ENCODE measurements at places on chromosomes 7 and 10.
A peak's percentile ranks its signal among the peaks of the same experiment; 100 is the strongest.

- DNase-seq = no peak
Measured at GRCh38 chr7:134720091-134720935, 59.1 kb upstream of the CALD1 start.

- peak; percentile 92 for DNase-seq
Measured at GRCh38 chr10:80498833-80499741, 38.6 kb upstream of the SH2D4B start.

DNA sequence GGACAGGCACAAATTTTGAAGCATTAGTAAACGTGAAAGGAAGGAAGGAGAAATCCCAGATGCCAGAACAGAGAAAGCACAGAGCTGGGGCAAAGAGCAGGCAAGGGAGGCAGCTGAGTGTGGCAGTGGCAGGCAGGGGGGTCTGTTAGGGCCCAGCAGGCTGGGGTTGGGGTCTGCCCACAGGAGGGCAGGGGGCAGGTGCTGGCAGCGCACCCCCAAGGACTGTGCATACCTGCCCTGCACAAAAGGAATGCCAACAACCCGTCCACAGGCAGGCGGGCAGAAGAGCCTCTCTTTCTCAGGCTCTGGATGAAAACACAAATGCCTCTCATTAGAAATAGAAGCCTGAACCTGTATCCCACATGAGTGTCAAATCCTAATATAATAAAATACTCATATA, 552.3 kb downstream of the PTPRN2 start:
- DNase-seq = no peak

DNA sequence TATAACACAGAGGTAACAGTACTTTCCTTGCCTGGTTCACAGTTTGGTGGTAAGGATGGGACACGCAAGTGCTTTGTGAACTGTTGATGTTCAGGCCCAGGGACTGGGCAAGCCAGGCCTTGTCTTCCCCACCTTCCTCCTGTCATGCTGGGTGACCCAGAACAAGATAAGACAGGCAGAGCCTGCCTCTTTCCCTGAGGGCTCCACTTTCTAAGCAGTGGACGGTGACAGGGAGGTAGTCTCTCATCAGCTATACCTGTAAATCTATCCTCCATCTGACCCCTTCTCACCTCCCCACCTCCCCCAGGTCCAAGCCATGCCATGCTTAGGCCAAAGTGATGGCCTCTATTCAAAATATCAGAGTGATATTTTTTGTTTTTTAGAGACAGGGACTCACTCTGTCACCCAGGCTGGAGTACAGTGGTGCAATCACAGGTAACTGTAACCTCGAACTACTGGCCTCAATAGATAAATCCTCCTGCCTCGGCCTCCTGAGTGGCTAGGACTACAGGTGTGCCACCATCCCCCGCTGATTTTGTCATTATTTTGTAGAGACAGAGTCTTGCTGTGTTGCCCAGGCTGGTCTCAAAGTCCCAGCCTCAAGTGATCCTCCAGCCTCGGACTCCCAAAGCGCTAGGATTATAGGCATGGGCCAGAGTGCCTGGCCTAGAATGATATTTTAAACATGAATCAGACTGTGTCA, 42.8 kb downstream of the PDLIM1 start:
- no peak for DNase-seq

DNA sequence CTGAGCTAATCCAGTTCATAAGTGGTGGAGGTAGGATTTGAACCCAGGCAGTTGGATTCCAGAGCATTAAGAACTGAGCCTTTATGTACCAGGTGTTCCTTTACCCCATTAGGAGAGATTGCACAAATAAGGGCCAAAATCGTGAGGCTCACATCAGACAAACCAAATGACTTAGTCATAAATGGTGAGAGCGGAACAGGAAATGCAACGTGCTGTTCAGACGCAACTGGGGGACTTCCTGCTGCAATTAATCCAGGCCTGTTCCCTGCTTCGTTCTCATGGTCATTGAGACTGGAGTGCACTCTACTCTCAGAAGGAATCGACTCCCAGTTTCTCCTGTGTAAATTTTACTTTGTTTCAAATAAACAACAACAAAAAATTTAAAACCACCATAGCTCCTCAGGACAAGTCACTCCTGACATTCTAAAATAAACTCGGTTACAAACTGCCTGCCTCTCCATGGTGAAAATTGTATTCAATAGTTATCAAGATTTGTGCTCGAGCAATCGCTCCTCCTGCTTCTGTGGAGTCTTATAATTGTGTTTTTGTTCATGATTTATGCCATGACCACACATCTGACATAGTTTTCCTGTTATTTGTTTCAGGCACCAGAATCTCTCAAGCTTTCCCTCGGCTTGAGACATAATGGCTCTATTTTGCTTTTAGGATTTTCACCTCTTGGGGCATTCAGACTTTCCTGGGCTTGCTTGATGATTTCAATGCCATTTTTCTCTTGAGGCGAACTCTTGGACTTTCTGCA, 115.3 kb upstream of the BMPER start:
- DNase-seq = no peak

DNA sequence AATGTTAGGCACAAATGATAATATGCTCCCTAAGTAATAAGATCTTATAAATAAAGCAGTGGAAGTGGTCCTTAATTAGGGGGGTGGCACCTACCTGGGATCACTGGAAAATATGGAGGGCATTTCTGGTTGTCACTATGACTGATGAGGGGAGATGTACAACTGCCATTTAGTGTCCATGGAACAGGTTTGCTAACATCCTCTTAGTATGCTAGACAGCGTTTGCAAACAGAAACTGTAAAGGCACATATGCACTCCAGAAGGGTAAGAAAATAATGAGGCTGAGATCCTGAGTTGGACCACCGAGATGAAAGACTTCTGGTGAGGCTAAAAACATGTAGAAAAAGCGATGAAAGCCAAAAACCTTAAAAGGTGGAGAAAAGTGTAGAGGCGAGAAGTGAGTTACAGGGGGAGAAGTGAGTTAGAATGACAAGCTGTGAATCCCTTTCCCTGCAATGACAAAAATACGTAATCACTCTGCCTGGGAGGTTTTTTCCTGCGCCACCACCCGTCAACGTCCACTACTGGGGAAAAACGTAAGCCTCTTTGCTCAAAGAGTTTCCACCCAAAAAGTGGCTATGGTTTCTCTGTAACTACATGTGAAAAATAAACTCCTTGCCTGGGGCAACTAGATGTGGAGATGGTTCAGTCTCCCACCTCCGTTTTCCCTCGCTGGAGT, 767 bp downstream of the KRIT1 start:
- DNase-seq = no peak

DNA sequence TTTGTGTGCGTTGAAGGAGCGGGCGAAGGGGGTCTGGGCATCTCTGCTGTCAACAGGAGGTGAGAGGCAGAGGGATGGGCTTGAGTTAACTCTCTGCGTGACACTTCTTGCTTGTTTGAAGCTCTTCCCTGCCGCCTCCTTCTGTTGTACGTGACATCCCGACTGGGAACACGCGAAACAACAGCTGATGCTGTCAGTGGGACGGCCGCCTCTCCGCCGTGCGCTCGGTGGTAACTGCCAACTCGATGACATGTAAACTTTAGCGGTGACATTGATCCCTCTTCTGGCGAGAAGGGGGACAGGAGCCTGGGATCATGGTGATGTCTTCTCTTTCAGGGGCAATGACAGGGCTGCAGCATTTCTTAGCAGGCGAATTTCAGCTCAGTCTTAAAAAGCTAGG, 394.5 kb downstream of the TYW1 start:
- no peak for DNase-seq

DNA sequence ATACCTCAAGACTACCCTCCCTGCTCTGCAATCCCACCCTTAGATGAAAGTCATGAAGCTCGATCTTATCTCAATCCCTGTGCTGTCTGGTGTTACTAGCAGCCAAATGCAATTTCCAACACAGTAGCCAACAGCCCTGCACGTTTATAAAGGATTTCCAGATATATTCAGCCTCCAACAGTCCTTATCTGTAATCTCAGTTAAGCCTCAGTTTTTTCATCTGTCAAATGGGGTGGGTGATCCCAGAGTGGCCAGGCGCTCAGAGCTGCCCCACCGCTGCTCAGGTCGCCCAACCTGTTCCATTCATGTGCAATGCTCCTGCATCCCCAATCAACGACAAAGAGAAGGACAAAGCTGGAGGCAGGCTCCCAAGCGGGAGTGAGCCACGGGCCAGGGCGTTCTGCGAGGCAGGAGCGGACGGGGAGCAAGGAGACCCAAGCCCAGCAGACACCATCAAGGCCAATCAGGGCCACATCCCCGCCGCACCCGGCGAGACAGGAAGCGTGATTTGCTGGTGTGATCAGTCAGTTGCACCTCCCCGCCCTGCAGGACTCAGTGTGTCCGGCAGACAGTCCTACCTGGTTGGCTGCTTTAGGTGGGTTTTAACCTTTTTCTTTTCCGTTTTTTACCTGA, 19.7 kb downstream of the PDGFA start:
- DNase-seq = no peak
